ENCODE measurements at places on chromosomes 2 and 18.

GRCh38 chr2:21480162-21480561 lies 356.4 kb downstream of the TDRD15 start:
- no peak for DNase-seq

DNA sequence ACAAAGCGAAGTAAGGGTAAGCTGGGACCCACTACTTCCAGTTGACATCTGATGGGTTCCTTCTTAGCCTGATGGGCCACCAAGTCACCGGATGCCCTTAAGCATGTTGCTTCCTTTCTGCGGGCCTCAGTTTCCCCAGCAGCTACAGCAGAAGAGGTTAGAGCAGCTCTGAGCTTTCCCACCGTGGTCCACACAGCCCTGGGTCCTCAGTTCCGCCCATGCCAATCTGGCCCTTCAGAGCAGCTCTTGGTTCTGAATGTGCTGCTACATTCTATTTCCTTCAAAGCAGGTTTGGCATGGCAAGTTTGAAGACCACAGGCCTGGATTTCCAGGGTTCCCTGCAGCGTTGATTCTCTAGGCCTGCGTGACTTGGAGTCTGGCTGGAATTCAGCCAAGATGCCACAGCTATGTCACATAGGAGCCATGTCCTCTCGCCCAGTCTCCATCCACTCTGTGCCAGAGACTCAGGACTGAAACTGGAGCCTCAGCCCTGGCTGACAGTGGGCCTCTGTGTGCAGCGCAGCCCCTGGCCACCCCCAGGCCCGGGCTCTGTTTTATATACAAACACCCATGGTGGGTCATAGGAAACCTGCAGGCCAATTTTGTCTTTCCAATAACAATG lies 79.6 kb downstream of the TFCP2L1 start:
- no peak for DNase-seq

DNA sequence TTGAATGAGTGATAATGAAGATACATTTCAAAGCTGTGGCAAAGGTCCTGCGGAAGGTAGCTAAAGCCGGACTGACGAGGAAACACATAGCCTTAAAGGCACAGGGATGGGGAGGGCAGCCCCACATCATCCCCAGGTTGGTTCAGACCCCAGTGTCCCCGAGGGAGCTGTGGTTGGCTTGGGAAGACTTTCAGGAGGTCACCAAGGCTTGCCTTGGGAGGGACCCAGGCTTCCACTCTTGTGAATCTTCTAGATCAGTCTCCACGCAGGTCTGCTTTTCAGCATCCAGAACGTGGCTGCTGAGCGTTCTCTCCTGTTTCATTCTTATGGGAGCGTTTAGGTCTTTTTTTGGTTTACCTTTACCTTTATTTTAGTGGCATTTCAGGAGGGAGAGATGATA lies 16.8 kb downstream of the KIF1A start:
- DNase-seq = no peak

- DNase-seq = no peak
Observed at GRCh38 chr18:11516751-11517503, 92.5 kb upstream of the SLC35G4 start.

GRCh38 chr18:38491195-38491594 lies 925.6 kb upstream of the CELF4 start:
- DNase-seq = no peak

- DNase-seq = no peak
Observed at GRCh38 chr18:3898861-3899613, 449.1 kb downstream of the TGIF1 start.

- no peak for DNase-seq
Observed at GRCh38 chr2:15348045-15348444, 213.1 kb downstream of the NBAS start.

DNA sequence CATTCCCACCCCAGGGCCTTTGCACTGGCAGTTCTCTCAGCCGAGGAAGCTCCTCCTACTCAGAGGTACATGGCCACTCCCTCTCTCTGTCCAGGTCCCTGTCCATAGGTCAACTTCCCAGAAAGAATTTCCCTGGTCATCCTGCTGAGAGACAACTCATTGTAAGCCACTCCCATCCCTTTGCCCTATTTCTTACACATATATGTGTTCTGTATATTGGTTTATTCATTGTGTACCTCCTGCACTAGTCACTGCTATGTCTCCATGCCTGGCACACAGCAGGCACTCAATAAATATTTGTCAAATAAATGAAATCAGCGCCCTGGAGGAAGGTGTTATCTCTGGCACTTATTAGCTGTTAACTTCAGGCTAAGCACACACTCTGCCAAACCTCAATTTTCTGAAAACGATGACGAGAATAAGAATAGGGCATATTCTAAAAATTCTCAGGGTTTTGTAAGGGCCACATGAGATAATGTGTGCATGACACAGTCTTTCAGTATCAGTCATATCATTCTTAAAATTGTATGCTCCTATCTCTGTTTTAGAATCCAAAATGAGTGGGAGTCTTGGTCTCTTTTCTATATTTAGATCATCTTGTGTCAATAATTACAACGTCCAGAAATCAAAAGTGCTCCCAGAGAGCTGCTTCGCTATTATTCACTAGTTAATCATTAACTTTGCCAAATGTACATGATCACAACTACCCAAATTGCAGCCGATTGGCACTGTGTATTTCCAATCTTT lies 198.0 kb downstream of the ALK start:
- DNase-seq = no peak

DNA sequence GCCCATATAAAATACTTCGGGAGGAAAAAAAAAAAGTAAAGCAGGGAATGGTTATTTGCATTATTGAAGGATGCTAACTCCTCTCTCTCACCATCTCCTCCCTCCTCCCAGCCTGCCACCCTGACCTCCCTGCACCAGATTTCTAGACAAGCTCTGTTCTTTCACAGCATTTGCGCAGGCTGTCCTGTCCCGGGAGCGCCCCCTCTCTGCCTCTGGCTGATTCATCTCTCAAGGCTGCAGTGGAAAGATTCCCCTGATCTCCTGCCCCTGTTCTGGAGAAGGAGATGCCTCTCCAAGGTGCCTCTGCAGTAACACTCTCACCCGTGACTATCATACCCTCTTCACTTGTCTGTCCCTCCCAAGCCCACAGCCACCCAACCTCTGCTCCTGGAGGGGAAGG lies 38.5 kb downstream of the COL4A4 start:
- DNase-seq = no peak

- no peak for DNase-seq
Observed at GRCh38 chr2:177763531-177764265, 308.9 kb downstream of the PDE11A start.

DNA sequence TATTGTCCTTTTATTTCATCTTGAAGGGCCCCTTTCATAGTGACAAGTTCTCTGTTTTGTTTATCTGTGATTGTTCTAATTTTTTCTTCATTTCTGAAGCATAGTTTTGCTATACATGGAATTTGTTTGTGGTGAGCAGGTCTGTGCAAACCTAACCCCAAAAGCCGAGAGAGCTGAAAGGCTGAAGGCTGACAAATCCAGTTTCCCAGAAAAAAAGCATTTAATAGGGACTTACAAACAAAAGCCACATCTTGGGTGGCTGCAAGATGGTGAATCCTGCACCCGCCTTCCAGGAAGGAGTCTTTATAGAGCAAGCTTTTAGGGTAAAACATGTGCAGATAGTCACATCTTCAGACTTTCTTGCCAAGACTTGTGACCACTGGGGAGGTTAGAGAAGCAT lies 473.4 kb upstream of the TRIB2 start:
- no peak for DNase-seq

GRCh38 chr2:189854940-189855339 lies 70.7 kb downstream of the PMS1 start:
- DNase-seq = no peak

DNA sequence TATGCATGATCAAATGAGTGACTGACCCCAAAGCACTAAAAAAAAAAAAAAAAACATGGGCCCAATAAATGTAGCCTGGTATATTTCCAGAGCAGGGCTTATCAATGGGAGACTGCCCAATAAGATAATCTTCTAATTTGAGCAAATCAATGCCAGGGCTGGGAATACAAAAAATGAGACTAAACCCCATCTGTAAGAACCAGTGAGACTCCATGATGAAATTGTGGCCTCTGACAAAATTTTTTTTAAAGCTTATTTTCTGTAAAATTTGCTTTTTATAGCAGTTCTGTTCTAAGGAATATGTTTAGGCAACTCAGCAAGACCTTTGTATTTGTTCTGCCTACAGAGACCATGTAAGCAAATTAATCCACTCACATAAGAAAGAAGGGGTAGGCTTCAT lies 186.8 kb upstream of the CCDC150 start:
- no peak for DNase-seq

DNA sequence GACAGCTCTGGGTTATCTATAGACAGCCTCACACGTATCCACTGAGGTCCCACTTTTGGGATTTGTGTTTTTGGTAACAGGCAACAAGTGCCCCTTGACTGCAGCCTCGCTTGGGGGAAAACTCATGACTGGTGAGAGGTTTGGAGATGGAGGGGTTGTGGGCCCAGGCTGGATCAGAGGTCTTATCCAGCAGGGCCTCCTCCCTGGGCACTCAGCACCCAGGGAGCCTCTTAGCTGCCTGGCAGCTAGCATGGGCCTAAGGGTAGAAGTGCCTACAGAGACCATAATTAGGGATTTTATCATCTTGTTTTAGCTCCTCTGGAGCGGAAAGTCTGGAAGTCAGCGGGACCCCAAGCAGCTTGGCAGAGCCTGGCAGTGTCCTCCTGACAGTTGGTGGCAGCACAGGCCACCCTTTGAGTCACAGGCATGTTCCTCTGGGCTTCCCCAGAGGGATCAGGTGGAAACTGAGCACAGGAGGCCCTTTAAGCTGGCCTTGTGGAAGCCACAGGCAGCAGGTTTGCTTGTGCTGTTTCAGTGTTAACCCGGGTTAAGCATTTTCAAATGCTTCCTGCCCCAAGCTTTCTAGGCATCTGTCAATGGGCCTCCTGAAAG lies 143.1 kb downstream of the KCTD1 start:
- peak; percentile 22 for DNase-seq

DNA sequence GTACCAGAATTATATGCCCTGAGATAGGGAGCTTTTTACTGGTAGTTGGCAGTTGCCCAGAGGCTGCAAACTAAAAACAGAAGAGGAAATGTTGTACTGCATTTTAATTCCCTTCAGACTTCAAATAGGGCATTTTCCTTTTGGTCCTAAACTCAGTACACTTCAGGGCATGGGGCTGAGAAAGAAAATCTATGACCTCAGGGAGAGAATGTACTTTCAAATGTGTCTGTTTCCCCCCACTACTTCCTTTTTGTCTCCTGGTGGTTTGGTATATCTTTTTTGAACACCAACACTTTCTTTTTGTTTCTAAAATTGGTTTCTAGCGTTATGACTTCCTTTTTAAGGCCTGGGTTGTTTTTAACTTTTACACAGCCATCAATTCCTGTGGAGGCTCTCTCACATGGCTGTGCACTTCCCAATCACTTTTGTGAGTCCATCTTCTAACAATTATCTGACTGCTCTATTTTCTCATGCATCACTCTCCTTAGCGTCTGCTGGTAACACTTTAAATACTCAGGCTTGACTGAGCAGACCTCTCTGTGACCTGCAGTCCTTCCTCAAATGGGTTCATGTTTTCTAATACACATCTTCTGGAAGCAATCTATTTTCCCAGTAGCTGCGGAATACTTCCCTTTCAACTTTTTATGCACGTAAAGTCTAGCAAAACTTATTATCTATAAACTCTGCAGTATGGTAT lies 596.0 kb downstream of the LRP1B start:
- no peak for DNase-seq

DNA sequence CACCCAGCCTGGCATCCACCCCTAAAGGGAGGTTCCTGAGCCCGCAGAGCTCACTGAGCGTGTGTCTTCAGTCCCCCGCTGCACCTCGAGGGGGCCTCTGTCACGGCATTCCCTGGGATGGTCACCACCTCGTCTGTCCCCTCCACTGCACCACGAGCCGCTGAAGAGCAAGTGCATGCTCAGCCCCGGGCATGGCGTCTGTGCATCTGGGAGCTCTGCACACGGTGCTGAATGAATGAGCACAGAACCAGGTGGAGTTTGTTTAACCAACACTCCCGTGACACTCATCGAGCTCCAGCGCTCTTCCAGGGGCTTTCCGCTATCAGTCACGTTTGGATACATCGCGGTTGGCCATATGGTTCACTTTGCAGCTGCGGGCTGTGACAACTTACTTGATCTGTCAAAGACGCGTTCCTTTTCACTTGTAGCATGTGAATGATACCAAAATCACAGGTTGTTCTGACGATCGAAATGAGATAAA lies 9.2 kb downstream of the ALLC start:
- no peak for DNase-seq

DNA sequence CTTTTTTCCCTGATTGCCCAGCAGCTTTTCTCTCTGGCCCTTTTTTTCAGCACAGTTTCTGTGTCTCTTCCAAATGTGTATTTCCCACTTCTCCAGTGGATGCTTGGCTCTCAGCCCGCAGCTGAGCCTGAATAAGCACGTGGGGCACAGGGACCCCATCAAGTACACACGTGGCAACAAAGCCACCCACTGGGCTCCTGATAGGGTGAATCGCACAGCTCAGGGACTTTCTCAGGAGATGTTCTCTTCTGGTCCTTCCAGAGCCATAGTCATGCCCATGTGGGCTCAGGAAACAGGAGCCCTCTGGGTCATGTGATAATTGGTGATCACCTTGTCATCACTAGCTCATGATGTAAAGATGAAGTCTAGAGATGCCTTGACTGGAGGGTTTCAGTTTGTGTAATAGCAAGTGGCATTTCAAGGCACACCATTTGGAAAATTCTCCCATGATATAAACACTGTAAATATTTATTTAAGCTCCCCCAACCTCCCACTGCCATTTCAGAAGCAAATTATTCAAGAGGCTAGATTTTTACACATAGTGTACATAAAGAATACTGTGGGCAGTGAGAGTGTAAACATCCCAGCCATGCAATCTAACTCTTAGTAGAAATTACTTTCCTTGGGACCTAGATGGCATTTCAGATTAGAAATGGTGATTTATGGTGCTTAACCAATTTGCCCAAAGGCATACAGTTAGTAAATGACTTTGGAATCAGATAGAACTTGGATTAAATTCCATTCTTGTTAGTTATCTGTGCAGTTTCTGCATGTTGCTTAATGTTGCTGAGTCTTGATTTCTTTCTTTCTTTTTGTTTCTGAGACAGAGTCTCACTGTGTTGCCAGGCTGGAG lies 597.5 kb downstream of the SLC4A3 start:
- peak; percentile 83 for DNase-seq

- no peak for DNase-seq
Observed at GRCh38 chr2:69741229-69741574, 732 bp upstream of the ANXA4 start.

- no peak for DNase-seq
Observed at GRCh38 chr18:75277610-75277928, 67.0 kb downstream of the TSHZ1 start.

- no peak for DNase-seq
Observed at GRCh38 chr18:46856973-46857372, 60.3 kb downstream of the PIAS2 start.

- no peak for DNase-seq
Observed at GRCh38 chr2:135208016-135208415, 155.9 kb downstream of the RAB3GAP1 start.

Measured in AG09319 (cell line).